ENCODE measurements at places on chromosomes 1 and 21. TPM values are rescaled to one million over a fixed set of nuclear protein-coding genes. Genes with fewer than 3 reads are reported as not detected.

GRCh38 chr1:171644805-171645483, 7.5 kb downstream of the MYOC start:
- peak; percentile 82 for DNase-seq

GRCh38 chr21:17779496-17779895, 39.7 kb downstream of the C21orf91 start:
- DNase-seq: no peak

GRCh38 chr1:96409689-96410088, 311.9 kb upstream of the PTBP2 start:
- no peak for DNase-seq

The SAMD11 gene
- total RNA-seq: 5.9 TPM

The OR2T29 gene
- total RNA-seq: not detected

The POU3F1 gene
- total RNA-seq: not detected

The GPATCH2 gene
- 11.8 TPM for total RNA-seq
